HS-27A (cell line): ENCODE measurements at places on chromosomes 3 and 15.

- DNase-seq: no peak
Measured at GRCh38 chr3:22453906-22454535, 703.0 kb upstream of the ZNF385D start.

GRCh38 chr3:135106445-135106844, 311.4 kb downstream of the EPHB1 start:
- no peak for DNase-seq

GRCh38 chr15:53982876-53983275, 4.6 kb downstream of the UNC13C start:
- no peak for DNase-seq

- no peak for DNase-seq
Measured at GRCh38 chr3:102570511-102570910, 135.7 kb downstream of the ZPLD1 start.

GRCh38 chr3:176789281-176789705, 408.0 kb downstream of the TBL1XR1 start:
- DNase-seq: no peak

DNA sequence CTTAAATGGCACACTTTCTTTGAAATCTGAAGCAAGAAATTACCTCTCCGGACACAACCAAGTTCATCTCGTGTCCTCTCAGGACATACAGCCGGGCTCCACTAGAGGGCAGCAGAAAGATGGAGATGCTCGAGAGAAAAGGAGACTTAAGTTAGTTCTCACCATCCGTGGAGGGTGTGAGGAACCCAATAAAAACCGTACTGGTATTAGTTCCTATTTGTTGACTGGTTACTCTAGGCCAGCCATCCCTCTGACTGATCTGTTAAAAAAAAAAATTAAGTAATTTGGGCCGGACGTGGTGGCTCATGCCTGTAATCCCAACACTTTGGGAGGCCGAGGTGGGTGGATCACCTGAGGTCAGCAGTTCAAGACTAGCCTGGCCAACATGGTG, 7.9 kb upstream of the CYP11A1 start:
- no peak for DNase-seq

- no peak for DNase-seq
Measured at GRCh38 chr15:75430259-75430658, 21.2 kb downstream of the SIN3A start.

DNA sequence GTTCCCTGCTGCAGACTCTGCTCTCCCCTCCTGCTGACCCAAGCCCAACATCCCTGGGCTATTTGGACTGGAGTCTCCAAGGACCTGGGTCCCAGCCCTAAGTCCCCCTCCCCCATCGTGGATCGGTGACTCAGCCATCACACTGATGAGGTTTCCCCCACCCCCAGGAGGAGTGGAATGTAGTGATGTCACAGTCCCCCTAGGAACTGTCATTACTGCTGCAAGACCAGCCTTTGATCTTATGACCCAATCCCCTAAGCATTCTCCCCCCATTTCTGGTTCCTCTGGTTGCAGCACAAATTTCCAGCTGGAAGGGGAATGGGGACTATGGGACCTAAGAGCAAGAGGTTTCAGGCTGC, 63.4 kb upstream of the CSPG4 start:
- peak; percentile 59 for DNase-seq

DNA sequence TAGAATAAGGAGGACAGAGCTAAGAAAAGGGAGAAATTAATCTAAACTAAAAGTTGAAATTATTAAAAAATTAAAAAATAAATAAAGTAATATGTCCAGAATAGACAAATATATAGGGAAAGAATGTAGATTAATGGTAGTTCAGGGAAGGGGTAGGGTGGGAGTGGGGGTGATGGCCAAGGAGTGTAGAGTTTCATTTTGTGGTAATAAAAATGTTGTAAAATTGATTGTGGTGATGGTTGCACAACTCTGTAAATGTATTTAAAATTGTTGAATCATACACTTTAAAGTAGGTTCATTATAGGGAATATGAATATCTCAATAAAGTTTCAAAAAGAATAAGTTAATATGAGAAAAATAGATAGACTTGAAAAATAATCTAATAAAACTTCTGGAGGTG, 21.0 kb upstream of the FNDC3B start:
- DNase-seq: no peak

DNA sequence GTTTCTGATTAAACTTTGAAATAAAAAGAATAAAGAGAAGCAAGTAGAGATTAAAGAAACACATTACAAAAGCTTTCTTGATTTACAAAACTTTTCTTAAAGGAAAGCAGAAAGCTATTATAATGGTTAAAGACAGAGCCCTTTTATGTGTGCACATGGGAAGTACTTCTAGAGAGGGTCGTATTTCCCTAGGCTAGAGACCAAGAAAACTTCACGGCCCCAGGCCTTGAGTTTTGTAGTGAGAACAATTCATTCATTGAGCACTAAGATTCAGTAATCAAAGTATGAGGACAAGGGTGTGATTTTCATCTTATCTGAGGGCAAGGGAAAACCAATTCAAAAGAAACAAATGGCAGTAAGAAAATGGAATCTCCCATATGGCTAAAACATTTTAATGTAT, 854.1 kb downstream of the ROBO1 start:
- no peak for DNase-seq

DNA sequence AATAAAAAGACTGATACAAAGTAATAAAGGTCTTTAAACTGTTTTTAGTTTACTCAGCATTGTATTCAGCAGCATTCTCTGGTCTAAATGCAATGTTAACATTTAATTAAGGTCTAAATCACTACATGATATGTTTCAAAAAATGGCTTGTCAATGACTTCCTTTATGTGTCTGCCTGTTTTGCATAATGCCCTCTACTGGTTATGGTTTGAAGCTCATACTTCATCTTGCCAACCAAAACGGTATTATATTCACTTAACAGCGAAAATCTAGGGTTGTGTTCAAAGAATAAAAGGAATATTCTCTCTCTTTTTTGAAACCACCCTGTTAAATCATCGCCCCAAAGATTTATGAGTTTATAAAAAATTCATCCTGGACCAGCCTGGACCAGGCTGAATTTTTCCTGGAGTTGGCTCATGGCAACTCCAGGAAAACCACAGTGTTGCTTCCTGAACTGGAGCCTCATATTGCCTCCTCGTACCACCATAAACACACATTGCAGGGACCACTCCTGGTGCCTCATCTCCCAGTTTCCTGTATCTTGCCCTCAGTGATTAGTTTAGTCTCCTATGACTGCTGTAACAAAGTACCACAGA, 6.7 kb upstream of the NCEH1 start:
- no peak for DNase-seq
